ENCODE measurements at places on chromosomes 16 and 17.

DNA sequence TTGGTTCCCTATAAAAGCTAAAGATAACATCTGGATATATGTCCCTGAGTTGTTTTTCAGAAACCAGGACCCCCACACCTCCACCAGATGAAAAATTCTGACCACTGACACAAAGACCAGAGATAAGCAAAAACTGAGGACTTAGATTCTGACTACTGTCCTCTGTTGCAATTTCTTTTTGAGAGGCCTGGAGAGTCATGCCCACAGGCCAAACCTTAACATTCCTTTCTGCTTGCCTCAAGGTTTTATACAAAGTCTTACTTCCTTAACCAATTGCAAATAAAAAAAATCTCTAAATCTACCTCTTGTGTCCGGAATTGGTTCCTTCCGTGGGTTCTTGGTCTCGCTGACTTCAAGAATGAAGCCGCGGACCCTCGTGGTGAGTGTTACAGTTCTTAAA, 228.5 kb downstream of the ABCC12 start:
- DNase-seq: no peak

DNA sequence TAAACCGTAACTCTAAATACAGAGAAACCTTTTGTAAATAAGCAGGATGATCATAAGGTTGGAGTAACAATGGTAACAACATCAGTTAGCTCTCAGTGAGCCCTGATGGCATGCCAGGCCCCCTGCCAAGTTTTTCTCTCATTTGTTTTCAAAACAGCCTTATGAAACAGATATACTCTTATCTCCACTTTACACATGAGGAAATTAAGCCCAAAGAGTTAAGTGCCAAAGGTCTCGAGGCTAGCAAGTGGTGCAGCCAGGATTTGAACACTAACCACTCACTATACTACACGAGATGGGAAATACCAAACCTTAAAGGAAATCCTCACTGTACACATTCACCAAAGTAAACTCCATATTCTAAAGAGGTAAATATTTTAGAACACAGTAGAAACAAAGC, 15.0 kb downstream of the USP31 start:
- no peak for DNase-seq

DNA sequence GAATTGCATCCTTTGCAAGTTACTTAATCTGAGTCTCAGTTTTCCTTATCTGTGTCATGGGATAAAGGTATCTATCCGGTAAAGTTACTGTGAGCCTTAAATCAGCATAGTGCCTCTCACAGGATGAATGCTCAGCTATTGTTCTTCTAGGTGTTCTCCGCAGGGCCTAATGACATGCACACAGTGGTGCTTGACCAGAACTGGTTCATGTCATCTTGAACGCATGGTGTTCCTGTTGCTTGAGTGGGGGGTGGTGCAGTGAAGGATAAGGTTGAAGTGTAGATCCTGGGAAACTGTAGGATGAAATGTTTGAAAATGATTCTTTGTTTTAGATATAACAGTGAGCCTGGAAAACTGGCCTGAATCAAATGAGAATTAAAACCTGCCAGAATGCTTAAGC, 4.0 kb downstream of the KRT40 start:
- no peak for DNase-seq

GRCh38 chr17:3795390-3796102, 5.4 kb downstream of the ITGAE start:
- DNase-seq: no peak

GRCh38 chr16:24116046-24116776, 139.9 kb upstream of the CACNG3 start:
- no peak for DNase-seq

DNA sequence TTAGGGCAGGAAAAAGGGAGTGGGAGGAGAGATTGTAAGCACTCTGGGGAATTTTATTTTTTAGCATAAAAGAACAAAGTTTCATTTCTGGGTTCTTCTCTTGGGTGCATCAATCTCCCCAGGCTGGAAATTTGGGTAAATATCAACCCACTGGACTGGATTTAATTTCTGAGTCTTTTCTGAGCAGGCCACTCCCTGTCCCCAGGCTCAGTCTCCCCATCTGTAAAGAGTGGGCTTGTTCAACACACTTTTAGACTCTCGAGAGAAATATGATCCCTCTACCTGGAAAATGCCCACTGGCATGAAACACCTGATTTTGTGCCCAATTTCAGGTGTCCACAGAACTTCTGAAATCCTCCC, 617 bp upstream of the VTN start:
- DNase-seq: no peak

DNA sequence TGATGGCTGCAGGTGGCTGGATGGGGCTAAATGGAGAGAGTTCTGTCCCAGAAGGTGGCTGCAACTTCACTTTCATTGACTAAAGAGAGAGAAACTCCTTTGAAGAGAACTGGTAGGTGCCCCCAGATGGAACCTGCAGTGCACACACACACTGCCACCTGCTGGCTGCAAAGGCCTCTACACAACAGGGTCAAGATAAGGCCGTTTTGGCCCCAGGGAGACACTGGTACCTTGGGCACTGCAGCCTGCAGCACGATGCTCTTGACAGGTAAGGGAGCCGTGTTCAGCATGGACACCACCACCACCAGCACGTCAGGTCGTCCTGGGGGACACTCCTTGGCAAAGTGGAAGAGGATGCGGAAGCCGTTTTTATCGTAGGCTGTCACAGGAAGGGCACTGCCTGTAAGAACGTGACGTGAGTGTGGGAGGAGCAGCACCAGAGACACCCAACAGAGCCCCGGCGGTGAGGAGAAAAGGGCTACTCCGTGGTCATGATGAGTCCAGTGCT, 22.7 kb downstream of the GGA3 start:
- DNase-seq: no peak

- no peak for DNase-seq
Measured at GRCh38 chr16:31704138-31704537, 169.5 kb upstream of the ZNF267 start.

DNA sequence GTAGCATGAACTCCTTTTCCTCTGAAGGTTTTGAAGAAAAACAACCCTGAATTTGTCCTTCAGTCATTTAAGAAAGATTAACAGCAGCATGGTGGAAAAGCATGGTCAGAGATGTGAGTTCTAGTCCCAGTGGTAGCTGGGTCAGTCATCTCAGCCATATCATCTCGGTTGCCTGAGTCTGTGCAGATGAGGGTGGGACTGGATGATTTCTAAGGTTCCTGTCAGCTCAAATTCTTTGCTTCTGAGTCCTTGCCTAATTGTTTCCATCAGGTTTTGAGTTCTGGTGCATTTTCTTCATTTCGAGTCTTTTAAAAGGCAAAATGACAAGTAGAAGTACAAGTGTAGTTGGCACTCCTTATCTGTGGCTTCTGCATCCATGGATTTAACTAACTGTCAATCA, 63.9 kb downstream of the TNRC6C start:
- no peak for DNase-seq

DNA sequence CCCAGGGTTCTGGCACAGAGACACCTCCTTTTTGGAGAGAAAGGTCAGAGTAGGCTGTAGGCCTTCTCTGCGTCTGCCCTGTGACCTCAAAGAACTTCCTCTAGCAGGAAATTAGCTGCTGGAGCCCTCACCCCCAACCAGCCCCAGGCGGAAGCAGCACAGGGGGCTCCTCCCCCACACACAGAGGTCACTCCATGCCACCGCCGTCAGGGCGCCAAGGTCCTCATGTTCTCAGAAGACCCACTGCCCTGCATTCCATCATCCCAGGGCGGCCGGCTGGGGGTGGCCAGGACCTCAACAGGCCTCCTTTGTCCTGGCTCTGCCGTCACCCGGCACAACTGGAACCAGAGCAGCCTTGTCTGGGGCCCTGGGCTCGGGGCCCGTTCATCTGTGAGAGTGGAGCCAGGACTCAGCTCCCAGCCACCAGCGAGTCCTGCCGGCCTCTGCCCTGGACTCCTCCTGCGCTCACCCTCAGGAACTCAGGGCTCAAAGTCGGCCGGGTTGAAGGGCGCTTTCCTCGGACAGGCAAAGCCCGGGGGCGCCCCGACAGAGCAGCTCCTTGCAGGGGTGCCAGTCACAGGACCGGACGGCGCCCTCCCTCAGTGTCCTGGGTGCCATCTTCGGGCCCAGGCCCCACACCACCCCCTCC, 1.2 kb downstream of the TMC6 start:
- DNase-seq: no peak

DNA sequence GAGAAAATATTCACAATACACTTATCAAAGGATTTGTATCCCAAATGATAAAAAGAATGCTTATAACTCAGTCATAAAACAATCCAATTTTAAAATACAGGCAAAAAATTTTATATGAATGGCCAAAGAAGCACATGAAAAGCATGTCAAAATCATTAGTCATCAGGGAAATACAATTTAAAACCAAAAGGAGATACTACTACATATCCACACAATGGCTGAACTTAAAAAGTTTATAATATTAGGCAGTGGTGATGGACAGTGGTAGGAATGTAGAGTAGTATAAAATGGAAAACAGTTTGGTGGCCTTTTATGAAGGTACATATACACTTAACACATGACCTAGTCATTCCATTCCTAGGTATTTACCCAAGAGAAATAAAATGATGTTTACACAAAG, 12.2 kb downstream of the CMC2 start:
- no peak for DNase-seq

DNA sequence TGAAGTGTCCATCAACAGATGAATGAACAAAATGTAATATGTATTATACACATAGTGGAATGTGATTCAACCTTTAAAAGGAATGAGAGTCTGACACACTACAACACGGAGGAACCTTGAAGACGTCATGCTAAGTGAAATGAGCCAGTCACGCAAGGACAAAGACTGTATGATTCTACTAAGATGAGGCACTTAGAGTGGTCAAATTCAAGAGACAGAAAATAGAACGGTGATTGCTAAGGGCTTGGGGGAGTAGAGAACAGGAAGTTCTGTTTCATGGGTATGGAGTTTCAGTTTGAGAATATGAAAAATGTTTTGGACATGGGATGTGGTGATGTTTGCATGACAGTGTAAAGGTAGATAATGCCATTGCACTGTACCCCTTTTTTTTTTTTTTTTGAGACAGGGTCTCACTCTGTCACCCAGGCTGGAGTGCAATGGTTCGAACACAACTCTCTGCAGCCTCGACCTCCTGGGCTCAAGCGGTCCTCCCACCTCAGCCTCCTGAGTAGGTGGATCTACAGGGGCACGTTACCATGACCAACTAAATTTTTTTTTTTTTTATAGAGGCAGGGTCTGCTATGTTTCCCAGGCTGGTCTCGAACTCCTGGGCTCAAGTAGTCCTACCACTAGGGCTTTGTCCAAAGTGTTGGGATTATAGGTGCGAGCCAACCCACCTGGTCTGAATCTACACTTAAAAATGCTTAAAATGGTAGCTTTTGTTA, 2.9 kb upstream of the CCDC102A start:
- no peak for DNase-seq

- no peak for DNase-seq
Measured at GRCh38 chr17:37605081-37605480, 4.1 kb downstream of the SYNRG start.

DNA sequence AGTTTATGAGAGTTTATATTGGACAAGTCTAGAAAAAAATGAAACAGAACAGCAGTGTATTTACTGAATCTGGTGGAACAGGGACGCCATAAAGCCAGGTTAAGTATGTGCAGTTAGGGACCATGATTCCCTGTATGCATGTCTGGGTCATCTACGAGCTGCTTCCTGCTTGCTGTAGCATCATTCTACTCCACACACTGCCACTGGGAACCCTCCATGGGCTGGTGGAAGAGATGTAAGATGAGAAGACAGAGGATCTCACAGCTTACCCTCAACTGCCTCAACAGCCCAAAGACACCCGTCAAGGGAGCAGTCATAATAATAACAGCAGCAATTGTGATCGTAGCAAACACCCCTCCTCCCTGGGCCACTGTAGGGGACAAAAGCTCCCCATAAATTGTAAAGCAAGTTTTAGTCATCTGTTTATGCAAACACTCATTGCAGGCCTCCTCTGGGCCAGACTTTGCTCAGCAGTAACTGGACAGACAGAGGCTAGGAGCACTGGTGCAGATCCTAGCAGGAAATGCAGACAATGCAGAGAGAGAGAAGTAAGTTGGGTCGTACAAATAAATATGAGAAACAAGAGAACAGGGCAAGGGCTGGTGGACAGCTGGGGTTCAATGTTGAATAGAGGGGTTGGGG, 188.0 kb downstream of the SOX9 start:
- DNase-seq: no peak

DNA sequence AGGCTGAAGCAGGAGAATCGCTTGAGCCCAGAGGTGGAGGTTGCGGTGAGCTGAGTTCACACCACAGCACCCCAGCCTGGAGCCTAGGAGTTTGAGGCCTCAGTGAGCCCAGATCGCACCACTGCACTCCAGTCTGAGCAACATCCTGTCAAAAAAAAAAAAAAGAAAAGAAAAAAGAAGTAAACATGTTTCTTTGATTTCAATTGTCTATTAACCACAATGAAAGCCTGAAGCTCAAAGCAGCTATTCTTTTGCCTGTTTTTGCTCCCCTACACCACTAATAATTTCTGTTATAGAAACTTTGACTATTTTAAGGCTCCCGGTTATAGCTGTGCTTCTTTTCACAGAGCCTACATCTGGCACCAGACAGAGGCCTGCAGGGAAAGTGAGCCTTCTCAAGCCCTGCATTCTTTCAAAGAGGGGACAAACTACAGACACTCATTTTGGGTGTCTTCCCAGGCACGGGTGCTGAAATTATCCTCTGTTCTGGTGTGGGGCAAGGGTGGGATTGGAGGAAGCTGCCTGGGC, 14.2 kb upstream of the SLC52A1 start:
- DNase-seq: no peak

DNA sequence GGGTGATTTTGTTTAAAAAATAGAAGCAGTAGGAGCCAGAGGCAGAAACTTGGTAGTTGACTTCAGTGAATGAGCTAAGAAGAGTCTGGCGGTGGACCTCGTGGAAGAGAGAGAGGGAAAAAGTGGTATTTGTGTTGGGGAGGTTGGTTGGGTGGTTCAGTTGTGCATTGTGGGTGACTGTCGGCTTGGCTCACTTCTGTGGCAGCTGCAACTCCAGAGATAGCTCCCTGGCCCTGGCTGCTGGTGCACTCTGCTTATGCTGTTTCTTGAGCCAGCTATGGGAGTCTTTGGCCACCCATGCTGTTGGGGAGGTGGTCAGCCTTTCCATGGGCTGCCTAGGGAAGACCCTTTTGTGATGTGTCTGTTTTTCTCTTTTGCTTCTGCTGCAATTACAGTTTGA, 50.4 kb upstream of the CRISPLD2 start:
- no peak for DNase-seq

GRCh38 chr17:48022901-48023300, 14.7 kb downstream of the COPZ2 start:
- no peak for DNase-seq

Data from stimulated activated CD8-positive, alpha-beta memory T cell treated with anti-CD3 and anti-CD28 coated beads, Interleukin-15, amount 100 ng/mL, for 24 hours (primary cell).